Neural crest cell (in vitro differentiated cells): ENCODE measurements at places on chromosomes 6 and 20.

GRCh38 chr20:52676283-52676995, 295.7 kb upstream of the TSHZ2 start:
- no peak for DNase-seq

DNA sequence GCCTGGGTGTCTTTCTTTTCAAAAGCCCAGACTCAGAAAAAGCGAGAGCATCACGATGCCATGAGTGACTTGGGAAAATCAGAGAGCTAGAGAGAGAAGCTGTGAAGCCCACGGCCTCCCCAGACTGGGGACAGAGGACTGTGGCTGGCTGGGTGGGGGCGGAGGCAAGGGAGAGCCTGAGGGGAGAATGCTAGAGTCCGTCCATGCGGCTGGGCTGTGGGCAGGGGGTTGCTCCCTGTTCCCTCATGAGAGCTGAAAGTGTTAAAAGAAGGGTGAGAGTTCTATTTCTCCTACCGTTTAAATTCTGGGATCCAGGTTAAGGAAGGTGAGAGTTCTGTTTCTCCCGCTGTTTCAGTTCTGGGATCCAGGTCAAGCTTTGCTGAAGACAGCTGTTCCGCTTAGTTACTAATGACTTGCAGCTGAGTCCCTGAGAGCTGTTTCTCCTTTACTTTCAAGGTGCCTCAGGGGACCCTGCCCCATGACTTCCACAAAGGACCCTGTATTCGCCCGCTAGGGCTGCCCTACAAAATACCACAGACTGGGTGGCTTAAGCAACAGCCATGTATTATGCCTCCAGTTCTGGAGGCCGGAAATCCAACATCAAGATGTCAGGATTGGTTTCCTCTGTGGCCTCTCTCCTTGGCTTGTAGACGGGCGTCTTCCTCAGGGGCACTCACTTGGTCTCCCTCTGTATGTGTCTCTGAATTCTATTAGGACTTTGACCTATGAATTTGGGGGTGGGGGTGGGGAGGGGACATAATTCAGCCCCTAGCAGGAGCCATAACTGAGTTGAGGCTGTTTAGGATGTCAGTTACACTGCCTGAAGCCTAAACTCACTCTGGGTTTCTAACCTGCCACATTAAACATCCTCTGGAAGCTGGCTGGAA, 127.0 kb downstream of the PXDC1 start:
- no peak for DNase-seq

GRCh38 chr6:130836055-130836640, 8.9 kb downstream of the SMLR1 start:
- DNase-seq = no peak

DNA sequence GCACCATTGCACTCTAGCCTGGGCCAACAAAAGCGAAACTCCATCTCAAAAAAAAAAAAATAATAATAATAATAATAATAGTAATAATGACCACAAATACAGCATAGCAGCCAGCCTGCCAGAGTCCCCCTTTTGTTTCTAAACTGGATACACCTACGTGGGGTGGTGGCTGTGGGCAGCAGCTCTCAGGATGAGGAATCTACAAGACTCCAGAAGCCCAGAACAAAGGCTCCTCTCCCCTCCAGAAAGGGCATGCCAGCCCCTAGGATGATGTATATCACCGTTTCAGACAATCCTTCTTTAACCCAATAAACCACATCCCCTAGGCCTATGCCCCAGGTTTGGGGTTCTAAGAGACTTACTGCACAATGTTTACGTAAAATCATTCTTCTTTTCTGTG, 155.9 kb downstream of the QRSL1 start:
- no peak for DNase-seq

- no peak for DNase-seq
These were observed 27.9 kb upstream of the NT5E start for GRCh38 chr6:85421972-85422371.

- no peak for DNase-seq
These were observed 178.3 kb upstream of the PROKR2 start for GRCh38 chr20:5495026-5495425.

- no peak for DNase-seq
These were observed 17.9 kb downstream of the HLA-G start for GRCh38 chr6:29845405-29846006.

DNA sequence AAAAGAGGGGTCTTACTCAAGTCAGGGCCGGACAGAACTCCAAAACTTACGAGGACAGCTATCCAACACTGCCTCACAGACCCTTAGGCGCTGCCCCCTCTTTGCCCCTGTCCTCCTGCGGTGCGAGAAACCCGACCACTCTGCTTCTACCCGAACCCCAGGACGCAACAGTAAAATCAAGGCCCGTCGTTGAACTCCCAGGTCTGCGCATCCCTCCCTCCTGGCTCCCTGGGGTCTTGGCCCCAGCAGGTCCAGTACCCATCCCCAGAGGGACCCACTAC, 6.4 kb downstream of the OLIG3 start:
- no peak for DNase-seq
